ENCODE measurements at places on chromosomes 11 and 22.

DNA sequence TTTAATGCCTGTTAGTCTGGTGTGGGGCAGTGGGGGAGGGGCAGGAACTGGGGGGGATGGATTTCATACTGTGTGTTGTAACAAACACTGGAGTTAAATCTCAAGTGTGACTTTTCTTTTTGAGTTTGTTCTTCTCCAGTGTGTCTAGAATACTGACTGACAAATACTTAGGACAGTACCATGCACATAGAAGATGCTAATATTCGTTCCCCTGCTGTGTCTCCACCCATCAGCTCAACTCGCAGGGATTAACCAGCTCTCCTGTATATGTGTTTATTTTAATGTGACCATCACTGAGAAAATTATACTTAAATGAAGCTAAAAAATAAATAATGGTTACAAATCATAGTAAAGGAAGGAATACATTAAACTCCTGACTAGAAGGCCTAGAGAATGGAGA, 150.9 kb upstream of the E2F8 start:
- DNase-seq: no peak

DNA sequence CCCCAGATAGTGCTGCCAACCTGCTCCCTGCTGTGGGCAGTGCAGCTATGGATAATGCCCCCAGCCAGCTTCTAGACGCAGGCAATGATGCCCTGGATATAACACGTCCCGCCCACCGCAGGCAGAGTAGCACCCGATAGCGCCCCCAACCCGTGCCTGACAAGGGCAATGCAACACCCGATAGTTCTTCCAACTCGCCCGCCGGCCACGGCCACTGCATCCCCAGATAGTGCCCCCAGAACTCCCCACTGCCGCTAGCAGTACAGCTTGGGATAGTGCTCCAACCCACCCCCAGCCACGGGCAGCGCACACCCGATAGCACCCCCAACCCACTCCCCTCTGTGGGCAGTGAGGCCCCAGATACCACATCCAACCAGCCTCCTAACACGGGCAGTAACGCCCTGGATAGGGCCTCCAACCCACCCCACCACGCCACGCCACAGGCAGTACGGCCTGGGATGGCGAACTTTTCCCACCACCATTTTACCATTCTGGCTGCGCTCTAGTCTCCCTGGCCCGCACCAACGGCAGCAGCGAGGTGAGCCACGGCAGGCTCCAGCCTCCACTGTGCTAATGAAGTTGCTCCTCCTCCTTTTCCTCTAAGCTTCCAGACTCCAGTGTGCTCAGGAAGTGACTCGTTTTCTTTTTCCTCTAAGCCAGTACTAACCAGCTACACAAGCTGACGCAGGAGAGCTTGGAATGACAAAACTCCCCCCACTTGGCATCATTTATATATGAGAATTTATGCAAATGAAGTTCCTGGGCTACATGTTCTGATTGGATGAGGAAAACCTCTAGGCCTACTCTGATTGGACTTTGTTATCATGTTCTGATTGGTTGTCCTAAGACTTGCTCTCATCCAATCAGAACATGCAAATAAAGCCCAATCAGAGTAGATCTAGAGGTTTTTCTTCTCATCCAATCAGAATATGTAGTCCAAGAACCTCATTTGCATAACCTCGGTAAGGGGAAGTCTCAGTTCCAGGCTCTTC, 3.0 kb upstream of the RFPL3 start:
- no peak for DNase-seq

- DNase-seq: no peak
Observed at GRCh38 chr11:27898166-27898565, 197.9 kb upstream of the BDNF start.

DNA sequence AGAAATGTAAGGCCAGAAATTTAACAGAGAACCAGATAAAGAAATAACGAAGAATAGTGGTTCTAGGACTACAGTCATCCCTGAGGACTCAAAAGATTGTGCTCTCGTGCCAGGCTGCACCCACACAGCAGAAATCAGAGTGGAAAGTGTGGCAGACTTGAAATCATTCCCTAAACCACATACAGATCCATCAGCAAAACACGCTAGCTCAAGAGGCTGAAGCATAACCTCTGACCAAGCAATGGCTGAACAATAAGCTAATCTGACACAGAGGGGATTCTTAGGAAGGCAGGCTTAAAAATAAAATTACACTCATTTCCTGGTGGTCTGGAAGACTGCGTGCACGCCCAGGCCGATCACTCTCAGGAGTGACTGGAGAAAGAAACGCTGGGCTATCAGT, 19.0 kb downstream of the NCF4 start:
- DNase-seq: no peak

GRCh38 chr22:16776080-16776479, 49.1 kb downstream of the XKR3 start:
- DNase-seq: no peak

DNA sequence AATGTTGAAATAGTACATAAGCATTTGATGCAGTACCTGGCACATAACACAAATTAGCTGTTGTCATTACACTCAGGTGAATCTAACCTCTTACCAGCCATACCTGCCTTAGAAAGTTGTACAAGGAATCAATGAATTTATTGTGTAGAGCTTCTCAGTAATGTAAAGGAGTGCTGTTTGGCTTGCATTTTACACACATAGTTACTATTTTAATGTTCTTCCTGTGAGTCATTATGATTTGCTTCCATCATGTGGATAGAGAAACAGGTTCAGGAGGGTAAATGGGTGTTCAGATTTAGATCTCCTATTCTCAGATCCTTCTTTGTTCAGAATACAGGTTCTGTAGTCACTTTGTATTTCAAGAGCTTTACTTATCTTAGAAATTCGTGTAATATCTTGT, 27.6 kb upstream of the RCE1 start:
- DNase-seq: no peak

- no peak for DNase-seq
Observed at GRCh38 chr11:69662806-69663205, 12.3 kb downstream of the LTO1 start.

GRCh38 chr11:132872211-132872610, 660.1 kb downstream of the OPCML start:
- DNase-seq: no peak

GRCh38 chr11:27161071-27161470, 120.5 kb downstream of the BBOX1 start:
- no peak for DNase-seq

- DNase-seq: no peak
Observed at GRCh38 chr11:84905411-84905810, 721.7 kb downstream of the DLG2 start.

GRCh38 chr22:46735747-46736608, 2.1 kb downstream of the CERK start:
- DNase-seq: no peak

DNA sequence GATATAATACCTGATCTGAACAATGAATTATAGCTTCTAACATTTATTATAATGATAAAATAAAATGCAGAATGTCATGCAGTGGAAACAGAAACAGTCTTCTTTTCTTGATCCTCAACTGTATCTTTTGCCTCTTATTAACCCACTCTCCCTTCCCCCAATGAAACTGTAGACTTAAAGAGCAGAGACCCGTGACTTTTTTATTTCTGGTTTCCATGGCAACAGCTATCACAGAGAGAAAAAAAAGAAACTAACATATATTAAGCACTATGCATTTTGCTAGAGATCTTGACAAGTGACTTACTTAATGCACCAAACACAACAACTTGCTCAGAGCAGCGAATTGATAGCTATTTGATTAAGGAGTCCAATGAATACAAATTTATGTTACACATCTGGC, 69.3 kb downstream of the RAB38 start:
- DNase-seq: no peak

- DNase-seq: no peak
Observed at GRCh38 chr11:64025205-64025604, 10.5 kb upstream of the FLRT1 start.

DNA sequence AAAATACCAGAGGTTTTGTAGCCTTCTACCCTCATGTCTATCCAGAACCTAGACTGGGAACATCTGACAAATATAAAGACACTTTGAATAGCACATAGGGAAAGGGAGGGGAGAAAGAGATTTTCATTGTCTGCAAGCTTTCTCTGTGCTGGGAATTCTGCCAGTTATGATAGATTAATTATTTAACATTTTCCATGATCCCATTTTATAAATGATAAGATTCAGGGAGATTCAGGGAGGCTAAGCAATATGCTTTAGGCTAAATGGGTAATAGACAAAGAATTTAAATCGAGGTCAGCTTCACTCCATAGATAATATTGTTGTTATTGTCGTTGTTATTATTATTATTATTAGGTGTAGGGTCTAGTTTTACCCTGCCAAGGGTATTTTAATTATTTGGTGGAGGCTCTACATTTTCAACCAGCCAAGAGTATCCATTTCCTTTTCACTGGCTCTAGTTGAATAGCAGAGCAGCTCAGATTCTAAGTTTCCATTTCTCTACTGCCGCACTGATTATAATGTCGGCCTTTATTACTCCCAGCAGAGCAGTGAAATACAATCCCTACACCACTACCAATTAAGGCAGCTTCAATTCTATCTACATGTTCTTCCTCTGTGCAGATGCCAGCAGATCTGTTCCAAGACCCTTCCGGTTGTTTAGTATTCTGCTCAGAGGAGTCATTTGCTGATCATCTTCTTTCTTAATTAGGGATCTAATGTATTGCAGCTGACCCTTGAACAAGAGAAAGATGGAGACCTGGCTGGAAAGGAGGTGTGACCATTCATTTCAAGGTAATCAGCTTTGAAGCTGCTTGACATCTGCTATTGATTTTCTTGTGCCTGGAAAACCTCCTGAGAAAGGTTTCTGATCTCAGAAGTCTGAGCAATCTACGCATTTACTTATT, 23.8 kb upstream of the SYN3 start:
- no peak for DNase-seq

GRCh38 chr22:39318507-39319283, 728 bp downstream of the RPL3 start:
- peak; percentile 54 for DNase-seq

DNA sequence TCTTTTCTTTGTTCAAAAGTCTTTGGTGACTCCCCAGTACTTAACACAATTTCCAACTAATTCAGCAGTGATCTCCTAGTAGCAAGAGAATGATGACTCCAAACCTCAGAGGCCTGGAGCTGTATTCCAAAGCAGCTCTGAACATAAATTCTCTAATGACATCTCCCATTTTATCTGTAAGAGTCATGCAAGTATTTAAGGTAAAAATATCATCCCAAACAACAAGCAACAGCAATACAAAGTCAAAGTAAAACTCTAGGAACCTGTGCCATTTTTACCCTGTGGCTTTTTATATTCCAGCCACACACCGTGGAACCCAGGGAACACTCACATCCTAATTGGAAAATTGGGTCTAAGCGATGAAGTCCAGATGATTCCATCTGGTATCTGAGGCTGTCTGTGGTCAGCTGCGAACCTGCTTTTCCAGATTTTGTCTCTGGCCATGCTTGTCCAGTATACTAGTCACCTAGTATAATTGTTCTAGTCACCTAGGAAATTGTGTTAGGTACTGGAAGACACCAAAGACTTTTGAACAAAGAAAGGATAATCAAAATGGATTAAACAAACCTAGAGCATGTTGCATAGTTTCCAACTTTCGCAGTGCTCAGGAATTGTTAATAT, 92.3 kb upstream of the SLC25A18 start:
- DNase-seq: no peak

GRCh38 chr11:2317354-2318050, 15.7 kb downstream of the TSPAN32 start:
- DNase-seq: no peak

DNA sequence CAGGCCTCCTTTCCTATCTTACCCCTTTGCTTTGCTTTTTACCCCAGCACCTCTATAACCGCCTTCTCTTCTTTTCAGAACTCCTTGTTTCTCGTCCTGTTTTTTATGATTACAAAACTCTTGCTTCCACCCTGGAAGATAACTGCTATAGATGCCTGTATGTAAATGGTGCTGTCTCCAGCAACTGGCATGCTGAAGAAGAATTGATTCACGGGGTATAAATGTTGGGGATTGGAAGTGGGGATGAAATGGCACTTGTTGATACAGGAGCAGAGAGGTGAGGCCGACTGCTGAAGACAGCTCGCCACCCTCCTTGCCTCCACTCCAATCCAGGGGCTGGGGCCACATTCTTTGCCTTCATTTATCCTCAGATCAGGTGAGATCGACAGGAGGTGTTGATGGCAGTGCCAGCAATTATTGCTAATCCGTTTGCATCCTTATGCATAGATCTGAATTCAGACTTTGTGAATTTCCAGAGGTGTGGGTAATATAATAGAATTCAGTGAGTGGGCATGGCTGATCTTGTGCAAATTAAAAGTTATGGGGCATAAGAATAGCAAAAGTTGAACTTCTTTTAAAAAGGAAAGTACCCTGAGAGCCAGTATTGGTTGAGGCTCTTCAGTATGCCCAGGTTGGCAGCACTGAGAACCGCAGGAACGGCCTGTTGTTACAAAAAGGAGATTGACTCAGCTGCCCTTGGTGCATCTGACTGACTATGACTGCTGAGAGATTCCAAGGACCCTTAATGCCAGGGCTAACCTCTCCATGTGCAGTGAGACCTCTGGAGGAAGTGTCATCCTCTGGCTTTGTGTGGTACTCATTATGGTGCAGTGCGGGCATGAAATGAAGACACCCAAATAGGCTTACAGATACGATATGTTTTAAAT, 5.3 kb downstream of the NEAT1 start:
- DNase-seq: no peak

GRCh38 chr22:48753381-48753730, 1074.3 kb downstream of the BRD1 start:
- no peak for DNase-seq
